Stimulated activated CD8-positive, alpha-beta memory T cell treated with anti-CD3 and anti-CD28 coated beads, Interleukin-4, amount 100 ng/mL, for 24 hours (primary cell): ENCODE measurements at places on chromosomes 2 and 18.

DNA sequence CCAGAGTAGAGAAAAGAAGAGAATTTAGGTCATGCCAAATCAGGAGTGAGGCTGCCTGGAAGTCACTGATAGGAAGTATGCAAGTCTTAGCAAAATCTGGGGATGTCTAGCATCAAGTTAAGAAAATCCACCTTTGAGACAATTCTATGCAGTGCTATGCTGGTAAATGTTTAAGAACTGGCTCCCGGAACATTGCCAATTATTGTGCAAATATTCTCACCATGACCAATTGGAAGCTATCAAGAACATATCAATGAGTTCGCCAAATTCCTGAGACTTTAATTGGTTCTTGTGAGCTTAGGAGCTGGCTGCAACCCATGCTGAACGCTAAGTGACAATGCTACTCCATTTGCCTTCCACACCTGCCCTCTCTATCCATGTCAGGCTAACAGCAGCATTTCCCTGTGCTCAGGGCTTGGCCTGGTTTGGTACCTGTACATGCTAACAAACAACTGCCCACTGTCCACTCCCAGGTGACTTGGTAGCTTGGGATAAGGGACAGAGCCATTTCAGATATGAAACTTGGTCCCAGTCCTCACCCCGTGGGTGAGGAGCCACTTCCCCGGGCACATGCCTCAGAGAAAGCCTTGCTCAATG is 172.9 kb upstream of the KLHL29 start:
- DNase-seq = no peak

DNA sequence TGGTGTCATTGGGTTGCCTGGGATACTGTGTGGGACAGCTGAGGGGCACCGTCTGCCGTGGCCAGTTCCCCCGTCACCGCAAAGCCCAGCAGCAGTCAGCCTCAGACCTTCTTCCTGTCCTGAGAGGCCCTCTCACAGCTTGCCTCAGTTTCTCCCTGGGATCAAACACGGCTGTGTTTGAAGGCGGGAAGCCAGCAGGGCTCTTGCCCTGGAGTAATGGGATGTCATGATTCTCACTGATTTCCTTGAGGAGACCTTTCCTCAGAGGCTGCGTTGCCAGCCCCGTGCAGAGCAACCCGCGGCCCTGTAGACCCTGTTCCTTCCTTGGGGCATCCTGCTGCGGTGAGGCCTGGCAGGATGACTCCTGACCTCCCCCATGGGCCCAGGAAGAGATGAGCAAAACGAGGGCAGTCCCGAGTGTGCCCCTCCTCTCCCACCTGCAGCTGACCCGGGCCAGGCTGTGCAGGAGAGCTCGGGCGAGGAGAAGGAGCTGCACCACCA is 13.9 kb upstream of the NFATC1 start:
- DNase-seq = no peak

DNA sequence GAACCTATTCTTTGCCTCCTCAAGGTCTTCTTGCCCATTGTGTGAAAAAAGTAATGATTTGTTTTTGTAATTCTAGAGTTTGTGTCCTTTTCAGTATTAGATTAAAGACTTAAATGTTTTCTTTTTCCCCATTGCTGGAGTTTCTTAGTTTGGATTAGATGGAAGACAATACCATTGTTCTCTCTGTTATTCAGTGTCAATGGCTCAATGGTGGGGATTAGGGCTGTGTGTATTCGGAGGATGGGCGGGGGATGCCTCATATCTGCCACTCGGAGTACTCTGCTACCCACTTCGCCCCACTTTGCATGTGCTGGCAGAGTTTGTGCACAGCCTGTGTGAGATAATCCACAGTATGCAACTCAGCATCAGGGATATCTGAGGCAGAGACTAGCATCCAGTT is 90.1 kb downstream of the KLHL29 start:
- no peak for DNase-seq

GRCh38 chr18:58865033-58865590 is 435 bp downstream of the ZNF532 start:
- no peak for DNase-seq

- no peak for DNase-seq
These were observed 84.7 kb upstream of the NEDD4L start for GRCh38 chr18:57959278-57959677.

DNA sequence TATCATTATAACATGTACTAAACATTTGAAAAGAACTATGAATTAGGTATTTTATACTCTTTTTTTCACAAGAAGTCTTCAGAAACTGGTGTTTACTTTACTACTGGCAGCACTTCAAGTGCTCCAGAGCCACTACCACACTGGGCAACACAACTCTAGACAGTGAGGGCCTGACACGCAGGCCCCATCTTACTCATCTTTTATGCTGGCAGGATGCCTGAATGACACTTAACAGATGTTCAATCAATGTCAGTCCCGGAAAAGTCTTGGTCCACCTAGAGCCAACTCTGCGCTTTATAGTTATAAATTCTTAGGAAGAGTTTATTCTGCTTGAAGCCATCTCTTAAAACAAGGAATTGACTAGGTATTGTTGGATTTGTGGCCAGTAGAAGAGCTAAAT is 8.7 kb upstream of the WIPF1 start:
- DNase-seq = no peak

DNA sequence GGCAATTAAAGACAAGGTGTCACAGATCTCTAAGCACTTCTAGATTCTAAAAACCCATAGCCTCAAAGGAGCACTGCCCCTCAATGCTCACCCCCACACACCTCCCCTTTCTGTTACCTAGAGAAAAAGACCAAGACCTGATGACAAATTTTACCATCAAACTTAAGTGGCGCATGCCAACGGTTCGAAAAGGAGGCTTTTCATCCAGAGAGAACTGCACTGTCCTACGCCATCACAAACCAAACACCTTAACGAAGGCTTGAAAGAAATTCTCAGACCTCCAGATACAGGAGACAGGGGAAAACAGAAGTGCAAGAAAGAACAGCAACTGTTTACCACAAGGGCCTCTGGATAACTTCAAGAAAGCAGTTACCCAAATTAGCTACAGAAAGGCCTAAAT is 2.0 kb upstream of the ZC3H6 start:
- no peak for DNase-seq

DNA sequence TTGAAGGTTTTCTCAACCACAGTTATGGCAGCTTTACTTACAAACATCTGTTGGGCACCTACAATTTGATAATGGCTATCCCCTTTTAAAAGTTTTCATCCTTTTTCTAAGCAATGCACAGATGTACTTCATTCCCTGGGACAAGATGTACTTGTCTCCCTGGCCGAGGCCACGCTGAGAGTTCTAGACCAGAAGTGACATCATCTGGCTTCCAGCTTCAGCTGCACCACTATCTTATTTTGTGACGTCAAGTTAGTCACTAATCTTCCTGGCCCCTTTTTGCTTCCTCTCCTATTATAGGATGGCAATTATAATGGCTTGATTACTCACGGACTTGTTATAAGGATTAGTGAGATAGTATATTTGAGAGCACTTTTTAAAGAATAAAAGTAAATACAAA is 386.4 kb downstream of the BCL11A start:
- no peak for DNase-seq
